ENCODE measurements at places on chromosomes 13 and 19.
A peak's percentile ranks its signal among the peaks of the same experiment; 100 is the strongest.

- no peak for DNase-seq
Observed at GRCh38 chr19:48713041-48713863, 6.3 kb downstream of the MAMSTR start.

- peak; percentile 81 for DNase-seq
Observed at GRCh38 chr19:15101479-15102082, 5.6 kb upstream of the SYDE1 start.

- DNase-seq, result no peak
Observed at GRCh38 chr19:342801-343421, 1.7 kb downstream of the MIER2 start.

DNA sequence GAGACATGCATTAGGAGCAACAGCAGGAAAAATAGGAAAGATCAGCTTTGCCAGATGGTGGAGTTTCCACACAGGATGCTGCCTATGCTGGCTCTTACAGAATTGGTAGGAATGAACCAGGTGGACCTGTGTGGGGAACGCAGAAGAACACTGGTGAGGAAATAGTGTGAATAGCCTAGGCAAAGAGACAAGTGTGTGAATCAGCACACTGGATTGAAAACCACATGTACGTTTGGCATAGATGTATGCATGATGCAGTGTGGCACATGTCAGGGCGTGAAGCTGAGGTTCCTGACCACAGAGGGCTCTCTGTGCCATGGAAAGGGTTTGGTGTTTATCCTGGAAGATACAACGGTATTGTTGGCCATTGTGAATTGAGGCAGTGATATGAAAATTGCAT lies 156.5 kb upstream of the SLC10A2 start:
- DNase-seq, result no peak

DNA sequence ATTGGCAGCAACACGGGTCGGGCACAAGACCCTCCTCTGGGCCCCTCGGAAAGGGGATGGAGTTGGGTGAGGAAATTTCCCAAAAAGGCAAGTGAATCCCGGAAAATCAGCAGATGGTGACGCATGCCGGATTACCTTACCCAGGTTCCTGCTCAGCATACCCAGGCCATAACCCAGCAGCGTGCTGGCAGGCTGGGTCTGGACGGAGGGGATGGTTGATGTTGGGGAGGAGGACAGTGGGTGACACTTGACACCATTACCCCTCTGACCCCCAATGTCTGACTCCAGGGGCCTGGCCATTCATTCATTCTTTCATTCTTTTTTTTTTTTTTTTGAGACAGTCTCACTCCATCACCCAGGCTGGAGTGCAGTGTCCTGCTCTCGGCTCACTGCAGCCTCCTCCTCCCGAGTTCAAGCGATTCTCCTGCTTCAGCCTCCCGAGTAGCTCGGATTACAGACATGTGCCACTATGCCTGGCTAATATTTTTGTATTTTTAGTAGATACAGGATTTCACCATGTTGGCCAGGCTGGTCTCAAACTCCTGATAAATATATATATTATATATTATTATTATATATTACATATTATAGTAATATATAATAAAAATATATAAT lies 799 bp downstream of the PVR start:
- DNase-seq, result peak; percentile 59

GRCh38 chr13:50437252-50437651 lies 406.2 kb downstream of the DLEU7 start:
- DNase-seq, result no peak

GRCh38 chr19:8462571-8462970 lies 17.8 kb downstream of the HNRNPM start:
- no peak for DNase-seq

DNA sequence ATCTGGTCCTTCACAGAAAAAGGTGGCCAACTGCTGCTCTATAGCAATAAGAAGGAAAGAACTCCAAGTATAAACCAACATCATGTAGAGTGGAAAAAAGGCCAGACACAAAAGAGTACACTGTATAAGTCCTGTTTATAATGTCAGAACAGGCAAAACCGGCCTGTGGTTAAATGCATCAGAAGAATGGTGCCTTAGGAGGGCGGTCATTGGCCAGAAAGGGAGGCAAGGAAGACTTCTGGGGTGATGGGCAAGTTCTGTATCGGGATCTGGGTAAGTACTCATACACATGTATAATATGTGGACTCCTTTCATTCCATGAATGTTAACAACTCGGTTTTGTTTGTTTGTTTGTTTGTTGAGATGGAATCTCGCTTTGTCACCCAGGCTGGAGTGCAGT lies 4.1 kb downstream of the ETHE1 start:
- DNase-seq, result no peak

DNA sequence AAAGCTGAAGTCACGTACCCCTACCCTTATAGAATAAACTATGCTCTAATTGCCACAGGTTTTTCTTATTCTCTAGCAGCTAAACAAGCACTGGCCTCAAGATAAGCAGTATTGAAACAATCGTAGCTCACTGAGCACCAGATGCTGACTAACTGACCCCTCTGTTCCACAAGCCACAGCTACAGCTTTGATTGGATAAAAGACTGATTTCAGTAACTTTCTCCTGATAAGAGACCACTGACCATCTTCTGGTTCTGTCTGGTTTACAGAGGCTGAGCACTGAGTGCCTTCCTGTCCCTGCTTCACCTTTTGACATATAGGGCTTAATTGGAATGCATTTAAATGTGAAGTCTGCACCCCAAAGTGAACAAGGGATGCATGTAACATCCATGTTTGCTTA lies 8.4 kb upstream of the RAP2A start:
- no peak for DNase-seq

- DNase-seq, result no peak
Observed at GRCh38 chr13:41696163-41697003, 239.0 kb downstream of the RGCC start.

DNA sequence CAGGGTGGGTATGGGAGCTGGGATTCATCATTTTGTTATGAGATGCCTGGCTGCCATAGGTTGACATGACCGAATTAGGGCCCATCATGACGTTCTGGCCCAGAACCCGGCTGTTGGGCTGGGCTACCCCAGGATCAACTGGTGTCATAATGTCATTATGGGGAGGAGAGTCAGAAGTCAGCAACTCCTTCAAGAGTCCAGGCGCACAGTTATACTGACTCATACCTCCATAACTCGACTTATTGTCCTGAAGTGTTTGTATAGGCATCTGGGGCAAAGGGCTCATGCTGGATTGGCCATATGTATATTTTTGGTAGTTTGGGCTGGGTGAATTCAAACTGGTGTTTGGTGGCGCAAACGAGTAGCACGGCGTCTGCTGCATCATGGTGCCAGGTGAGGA lies 106.5 kb downstream of the FOXO1 start:
- DNase-seq, result no peak

GRCh38 chr19:33532859-33533460 lies 11.4 kb upstream of the PEPD start:
- no peak for DNase-seq

GRCh38 chr13:36981156-36981743 lies 17.9 kb downstream of the ALG5 start:
- no peak for DNase-seq

- DNase-seq, result no peak
Observed at GRCh38 chr19:50510700-50511068, 307 bp downstream of the JOSD2 start.

DNA sequence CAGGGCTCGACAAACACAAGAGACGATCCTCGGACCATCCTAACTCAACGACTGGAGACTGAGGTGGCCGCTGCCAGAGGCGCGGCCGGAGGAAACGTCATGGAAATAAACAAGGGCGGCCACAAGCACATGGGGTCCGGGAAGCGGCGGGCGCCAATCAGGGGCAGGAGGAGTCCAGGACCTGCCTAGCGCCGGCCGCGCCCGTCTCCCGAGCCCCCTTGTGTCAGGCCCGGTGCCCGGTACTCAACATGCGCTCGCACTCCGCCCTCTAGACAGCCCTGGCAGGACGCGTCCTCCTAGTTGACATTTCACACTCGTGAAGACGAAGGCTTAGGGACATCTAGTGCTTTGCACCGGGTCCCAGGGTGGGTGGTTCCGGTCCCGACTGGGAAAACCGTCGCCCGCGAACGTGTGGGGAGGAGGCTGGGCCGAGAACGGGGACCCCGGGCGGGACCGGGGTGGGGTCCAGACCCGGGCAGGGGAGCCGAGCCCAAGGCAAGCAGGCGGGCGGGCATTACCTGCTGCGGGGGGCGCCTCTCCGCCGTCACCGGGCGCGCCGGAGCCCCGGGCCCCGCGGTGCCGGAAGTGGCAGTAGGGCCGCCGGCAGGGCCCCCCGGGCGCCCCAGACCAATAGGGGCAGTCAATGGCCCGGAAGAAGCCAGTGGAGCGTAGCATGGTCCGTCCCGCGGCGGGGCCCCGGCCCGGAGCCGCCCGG lies 442 bp downstream of the REXO1 start:
- peak; percentile 75 for DNase-seq

DNA sequence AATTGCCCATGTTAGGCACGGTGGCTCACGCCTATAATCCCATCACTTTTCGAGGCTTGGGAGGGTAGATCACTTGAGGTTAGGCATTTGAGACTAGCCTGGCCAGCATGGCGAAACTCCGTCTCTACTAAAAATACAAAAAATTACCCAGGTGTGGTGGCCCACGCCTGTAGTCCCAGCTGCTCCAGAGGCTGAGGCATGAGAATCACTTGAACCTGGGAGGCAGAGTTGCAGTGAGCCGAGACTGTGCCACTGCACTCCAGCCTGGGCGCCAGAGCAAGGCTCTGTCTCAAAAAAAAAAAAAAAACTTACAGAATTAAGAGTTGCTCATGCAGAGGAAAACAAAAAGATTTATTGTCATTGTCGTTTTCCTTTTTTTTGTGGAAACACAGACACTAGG lies 3.4 kb upstream of the PSMC4 start:
- DNase-seq, result peak; percentile 32

DNA sequence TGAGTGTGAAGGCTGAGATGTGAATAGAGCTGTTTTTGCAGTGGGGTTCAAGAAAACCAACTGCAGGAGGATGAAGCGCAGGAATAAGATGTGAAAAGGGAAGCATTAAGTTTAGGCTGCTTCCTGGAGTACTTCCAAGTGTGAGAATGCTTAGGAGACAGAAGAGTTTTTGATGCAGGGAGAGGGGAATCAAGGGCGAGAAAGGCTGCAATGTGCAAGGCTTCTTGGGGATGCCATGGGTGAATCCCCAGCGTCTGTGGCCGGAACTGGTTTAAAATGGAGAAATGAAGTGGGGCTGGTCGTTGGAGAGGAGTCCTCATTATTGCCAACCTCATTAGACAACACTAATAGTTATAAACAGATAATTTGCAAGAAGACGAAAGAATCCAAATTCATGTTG lies 764.9 kb downstream of the LIG4 start:
- DNase-seq, result no peak

GRCh38 chr19:29086182-29086581 lies 126.8 kb downstream of the UQCRFS1 start:
- DNase-seq, result no peak

- DNase-seq, result no peak
Observed at GRCh38 chr19:1259876-1260748, 9.0 kb upstream of the CIRBP start.

DNA sequence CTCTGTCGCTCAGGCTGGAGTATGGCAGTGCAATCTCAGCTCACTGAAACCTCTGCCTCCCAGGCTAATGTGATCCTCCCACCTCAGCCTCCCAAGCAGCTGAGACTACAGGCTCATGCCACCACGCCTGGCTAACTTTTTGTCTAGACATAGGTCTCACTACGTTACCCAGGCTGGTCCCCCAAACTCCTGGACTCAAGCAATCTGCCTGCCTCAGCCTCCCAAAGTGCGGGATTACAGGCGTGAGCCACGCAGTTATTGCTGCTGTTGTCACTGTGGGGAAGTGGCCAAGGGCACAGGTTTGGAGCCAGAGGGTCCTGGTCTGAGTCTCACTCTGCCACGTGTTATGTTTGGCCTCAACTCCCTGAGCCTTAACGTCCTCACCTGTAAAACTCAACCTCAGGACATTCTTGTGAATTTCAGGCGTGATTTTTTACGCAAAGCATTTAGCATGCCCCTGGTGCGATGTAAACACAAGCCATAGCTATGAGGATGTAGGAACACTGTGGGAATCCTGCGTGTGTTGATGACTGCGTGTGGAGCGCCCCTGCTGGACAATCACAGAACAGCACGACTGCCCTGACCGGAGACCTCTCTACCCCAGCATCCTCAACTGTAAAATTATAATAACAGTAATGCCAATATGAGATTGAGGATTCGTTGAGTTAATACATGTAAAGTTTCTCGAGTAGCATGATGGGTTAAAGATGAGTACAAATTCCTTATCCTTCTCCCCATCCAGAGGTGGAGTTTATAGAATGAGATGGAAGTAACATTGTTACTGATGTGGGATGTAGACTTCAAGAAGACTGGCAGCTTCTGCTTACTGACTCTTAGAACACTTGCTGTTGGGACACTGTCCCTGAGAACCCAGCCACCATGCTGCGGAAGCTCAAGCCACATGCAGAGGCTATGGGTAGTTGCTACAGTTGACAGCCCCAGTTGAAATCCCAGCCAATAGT lies 41.8 kb upstream of the PNMA8B start:
- DNase-seq, result peak; percentile 85

DNA sequence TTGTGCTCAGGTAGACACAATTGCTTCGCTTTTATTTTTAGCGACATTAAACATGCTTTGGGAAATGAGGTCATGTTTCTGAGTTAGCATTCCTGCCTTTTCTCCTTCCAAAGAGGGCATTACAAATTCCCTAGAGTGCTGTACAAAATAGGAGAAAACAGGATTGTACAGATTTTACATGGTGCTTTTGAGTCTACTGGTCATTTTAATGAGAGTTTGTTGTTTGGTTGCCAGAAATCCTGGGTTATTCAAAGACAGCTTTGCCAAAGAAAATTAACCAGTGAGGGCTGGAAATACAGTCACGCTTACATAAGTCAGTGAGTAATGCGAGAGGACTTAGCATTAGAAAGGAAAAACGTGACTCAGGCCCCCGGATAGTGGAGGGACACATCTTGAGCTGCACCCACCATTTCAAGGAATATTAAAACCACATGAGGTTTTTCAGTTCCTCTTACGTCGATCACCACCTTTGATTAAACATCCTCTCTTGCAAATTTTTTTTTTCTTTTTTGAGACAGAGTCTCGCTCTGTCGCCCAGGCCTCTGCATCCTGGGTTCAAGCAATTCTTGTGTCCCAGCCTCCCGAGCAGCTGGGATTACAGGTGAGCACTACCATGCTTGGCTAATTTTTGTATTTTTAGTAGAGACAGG lies 55.4 kb downstream of the SACS start:
- DNase-seq, result peak; percentile 67
